GM18507 (cell line): ENCODE measurements at places on chromosomes 3 and 15.

GRCh38 chr15:45670511-45670910 is 35.7 kb downstream of the SQOR start:
- DNase-seq = no peak

- DNase-seq = no peak
Measured at GRCh38 chr15:55784286-55784685, 41.3 kb upstream of the PRTG start.

GRCh38 chr3:4398941-4399245 is 68.2 kb downstream of the SUMF1 start:
- DNase-seq = no peak

- DNase-seq = no peak
Measured at GRCh38 chr3:52218937-52219650, 6.4 kb downstream of the TLR9 start.

DNA sequence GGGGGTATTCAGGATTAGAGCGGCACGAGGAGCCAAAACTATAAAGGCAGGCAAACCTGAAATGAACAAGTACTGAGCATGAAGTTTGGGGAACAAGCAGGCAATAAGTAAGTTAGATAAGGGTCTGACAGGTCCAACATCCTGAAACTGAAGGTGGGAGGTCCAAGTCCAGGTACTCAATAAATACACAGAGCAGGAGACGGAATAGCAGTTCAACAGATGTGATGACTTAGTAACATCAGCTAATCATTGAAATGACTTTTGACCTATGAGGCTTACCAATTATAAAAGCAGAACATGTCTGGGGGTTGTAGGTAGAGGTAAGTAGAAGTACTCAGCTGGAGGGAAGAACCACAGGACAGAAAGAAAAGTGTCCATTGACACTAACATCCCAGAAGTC is 132.8 kb upstream of the PDZRN3 start:
- no peak for DNase-seq

GRCh38 chr3:193688834-193689714 is 96.1 kb downstream of the OPA1 start:
- DNase-seq = no peak

GRCh38 chr3:143234526-143234925 is 115.0 kb downstream of the CHST2 start:
- DNase-seq = no peak

DNA sequence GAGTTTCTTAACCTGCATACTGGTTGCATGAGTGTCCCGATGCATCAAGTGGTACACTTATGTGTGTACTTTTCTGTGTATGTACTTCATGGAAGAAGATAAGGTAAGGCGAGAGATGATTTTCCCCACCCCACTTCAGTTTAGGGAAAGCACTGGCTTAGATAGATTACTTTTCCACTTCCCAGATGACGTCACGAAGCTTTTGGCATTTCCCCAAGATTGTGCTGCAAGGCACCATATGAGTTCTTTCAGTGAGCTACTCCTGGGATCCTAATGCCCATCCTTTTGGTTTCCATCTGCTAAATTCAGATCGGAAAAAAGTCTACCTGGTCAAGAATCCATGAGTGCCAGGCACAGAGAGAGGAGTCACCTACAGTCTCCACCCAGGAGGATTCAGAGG is 4.5 kb downstream of the IL17RB start:
- no peak for DNase-seq

DNA sequence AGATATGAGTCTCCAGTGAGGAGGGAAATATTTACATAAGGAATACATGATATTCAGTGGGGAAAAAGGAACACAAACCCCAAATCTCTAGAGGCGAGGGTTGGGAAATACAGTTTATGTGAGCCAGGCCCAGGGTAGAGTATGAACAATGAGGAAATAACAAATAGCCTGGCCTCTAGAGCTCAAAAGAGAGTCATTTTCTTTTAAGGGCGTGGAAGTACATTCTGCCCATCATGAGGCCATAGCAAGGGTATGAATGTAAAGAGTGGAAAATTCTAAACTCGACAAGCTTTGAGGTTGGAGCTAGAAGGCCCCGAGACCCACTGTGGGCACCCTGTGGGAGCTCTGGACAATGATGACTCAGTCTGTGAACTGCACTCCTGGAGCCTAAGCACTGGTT is 27.8 kb upstream of the IGF2BP2 start:
- no peak for DNase-seq

- no peak for DNase-seq
Measured at GRCh38 chr15:93496888-93497287, 407.9 kb upstream of the RGMA start.

GRCh38 chr15:34223904-34224596 is 766 bp upstream of the EMC4 start:
- no peak for DNase-seq

DNA sequence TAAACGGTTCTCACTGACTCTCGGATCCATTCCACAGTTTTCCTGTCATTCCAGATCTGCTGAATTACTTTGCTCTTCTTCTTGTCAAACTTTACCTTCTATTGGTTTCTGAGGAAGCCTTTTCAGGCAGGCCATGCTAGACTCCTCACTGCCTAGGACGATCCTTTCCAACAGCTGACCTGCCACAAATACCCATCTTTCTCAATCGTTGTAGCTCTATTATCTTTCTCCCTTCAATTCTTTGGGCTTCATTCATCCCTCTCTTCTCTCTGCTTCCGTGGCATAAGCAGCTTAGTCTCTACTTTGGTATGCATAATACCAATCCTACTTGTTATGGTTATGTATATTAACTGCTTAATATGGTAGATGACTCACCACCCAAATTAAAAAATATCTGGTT is 421.8 kb downstream of the NLGN1 start:
- no peak for DNase-seq

GRCh38 chr3:42801048-42801620 is 3.2 kb downstream of the HIGD1A start:
- no peak for DNase-seq

DNA sequence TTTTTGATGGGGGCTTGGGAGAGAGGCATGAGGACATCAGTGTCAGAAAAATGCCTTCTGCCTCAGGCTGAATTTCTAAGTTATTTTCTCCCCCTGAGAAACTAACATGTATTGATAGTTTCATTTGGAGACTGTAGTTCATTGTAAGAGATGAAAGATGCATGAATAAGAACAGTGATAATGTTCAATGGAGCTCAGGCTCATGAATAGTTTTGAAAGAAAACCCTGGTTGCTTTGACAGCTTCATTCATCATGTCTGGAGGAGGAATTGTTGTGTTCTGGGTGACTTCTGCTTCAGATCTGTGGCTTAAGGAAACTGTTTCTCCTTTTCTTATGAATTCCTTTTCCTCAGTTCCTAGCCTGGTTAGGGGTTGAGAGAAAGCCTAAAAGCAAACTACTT is 204.0 kb upstream of the LRRC3B start:
- DNase-seq = no peak

- DNase-seq = no peak
Measured at GRCh38 chr15:74523982-74524381, 17.0 kb upstream of the ARID3B start.

DNA sequence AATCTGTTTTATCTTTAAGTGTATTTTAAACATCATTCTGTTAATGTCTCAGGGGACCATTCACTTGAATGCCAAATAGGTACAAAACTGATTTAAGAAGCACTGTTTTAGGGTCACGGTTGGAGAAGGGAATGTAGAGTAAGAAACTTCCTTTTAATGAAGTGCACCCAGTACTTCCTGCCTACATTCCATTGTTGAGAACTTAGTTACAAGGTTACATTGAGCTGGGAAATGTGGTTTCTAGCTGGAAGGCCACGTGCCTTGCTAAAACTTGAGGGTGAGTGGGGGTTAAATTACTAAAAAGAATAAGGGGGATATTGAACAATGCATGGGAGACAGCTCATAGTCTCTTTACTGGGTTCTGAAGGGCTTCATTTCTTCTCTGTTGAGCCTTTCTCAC is 78.3 kb upstream of the TBC1D5 start:
- no peak for DNase-seq

- no peak for DNase-seq
Measured at GRCh38 chr15:27989838-27990237, 109.3 kb downstream of the OCA2 start.
